ENCODE measurements at places on chromosomes 12 and 14.

GRCh38 chr12:122421187-122421820 is 1.2 kb downstream of the CLIP1 start:
- DNase-seq = no peak

- DNase-seq = no peak
Observed at GRCh38 chr14:104401785-104402184, 177.8 kb upstream of the C14orf180 start.

DNA sequence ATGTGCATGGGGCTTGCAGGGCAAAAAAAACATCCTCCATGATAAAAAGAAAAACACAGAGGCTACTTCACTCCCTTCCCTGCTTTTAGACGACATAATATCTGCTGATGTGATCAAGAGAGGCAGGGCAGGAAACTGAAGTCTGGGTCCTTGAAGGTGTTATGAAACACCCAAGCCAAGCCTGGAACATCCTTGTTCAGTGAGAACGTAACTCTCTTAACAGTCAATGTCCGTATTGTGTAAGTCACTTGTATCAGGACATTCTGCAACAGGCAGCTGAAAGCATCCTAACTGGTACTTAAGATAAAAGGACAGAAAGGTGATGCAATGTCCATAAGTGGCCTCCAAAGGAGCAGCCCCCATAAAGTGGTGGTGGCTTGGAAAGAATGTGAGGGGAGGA is 20.0 kb downstream of the KCNK10 start:
- no peak for DNase-seq

GRCh38 chr14:76375484-76375883 is 453 bp upstream of the ESRRB start:
- no peak for DNase-seq

DNA sequence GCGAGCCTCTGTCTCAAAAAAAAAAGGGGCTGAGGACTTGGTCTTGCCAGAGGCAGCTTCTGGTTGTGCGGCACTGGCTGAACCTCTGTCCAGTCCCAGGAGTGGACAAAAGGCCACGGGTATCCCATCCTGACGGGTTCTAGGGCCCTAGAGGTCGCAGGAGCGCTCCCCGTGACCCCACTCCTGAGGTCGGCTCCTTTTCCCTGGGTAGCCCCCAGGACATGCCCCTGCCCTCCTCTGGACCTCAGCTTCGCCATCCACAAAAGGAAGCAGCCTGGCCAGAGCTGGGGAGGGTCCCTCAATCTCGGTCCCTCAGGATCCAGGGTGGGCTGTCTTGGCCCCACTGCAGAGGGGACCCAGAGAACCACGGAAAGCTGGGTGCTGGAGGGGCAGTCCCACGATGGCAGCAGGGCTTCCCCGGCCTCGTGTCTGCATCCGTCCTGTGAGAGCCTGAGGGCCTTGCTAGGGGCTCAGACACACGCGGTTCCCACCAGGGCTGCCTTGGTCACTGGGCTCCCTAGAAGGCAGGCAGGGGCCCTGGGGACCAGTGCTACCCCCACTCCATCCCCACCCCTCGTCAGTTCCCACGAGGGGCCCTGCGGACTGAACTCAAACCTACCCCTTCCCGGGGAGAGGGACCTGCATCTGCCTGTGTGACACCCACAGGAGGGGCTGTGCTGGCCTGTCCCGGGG is 31.1 kb downstream of the ASCL4 start:
- DNase-seq = no peak

DNA sequence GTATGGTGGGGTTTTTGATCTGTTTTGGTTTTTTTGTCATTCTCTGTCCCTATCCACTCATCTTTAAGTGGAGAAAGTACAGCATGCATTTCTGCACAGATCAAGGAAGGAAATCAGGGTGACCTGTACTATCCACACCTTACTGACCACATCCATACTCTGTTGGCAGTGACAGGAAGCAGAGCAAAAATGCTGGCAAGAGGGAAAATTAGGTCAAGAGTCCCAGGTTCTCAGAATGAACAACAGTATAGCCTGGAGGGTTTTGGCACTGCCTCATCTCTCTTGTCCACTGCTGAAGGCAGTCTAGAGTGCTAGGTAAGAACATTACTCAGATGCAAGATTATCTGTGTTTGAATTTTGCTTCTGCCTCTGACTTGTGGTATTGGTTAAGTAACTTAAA is 70.7 kb downstream of the TAOK3 start:
- DNase-seq = no peak

DNA sequence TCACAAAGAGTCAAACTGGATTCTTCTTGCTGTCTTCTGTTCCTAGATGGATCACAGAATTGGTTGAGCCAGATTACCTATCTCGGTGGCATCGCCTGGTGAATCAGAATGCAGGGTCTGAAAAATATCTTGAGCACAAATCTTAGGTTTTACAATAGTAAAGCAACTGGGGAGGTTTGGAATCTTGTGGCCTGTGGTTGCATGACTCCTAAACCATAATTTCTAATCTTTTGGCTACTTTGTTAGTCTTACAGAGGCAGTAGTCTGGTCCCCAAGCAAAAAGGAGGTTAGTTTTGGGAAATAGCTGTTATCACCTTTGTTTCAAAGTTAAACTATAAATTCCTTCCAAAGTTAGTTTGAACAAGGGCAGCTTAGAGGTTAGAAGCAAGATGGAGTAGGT is 1488.5 kb upstream of the FLRT2 start:
- DNase-seq = no peak

DNA sequence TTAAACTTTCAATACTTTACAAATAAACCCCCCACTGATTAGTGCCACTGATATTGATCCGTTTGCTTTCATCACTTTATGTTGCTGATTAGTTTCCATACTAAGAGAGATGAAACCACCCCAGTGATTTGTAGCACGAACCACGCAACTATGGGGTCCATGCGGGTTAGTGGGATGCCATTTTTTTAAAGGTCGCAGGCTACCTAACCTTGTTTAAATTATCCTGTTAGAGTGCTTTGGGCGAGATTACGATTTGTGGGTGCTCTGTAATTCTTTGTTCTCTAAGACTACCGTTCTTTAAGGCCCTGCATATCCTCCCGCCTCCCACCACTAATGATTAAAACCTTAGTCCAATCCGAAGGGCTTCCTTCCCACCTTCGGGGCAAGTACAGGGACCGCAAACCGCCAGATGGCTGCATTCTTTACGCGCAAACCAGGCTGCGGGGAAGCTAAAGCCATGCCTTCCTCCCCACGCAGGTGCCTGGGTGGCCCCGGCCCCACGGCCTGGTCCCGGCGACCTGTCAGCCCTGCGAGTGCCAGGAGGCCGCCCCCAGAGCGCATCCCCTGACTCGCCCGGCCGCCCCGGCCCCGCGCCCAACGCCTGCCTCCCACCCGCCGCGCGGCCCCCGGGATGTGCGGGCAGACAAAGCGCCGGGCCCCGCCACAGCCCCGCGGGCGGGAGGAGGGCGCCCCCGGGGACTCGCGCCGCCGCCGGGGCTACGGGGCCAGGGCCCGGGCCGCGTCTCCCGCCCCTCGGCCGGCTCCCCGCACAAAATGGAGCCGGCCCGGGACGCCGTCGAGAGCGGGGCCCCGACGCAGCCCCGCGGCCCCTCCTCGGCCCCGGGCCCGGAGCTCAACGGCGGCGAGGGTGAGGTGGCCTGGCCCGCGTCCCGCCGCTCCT is 759 bp downstream of the NFYB start:
- DNase-seq = no peak

DNA sequence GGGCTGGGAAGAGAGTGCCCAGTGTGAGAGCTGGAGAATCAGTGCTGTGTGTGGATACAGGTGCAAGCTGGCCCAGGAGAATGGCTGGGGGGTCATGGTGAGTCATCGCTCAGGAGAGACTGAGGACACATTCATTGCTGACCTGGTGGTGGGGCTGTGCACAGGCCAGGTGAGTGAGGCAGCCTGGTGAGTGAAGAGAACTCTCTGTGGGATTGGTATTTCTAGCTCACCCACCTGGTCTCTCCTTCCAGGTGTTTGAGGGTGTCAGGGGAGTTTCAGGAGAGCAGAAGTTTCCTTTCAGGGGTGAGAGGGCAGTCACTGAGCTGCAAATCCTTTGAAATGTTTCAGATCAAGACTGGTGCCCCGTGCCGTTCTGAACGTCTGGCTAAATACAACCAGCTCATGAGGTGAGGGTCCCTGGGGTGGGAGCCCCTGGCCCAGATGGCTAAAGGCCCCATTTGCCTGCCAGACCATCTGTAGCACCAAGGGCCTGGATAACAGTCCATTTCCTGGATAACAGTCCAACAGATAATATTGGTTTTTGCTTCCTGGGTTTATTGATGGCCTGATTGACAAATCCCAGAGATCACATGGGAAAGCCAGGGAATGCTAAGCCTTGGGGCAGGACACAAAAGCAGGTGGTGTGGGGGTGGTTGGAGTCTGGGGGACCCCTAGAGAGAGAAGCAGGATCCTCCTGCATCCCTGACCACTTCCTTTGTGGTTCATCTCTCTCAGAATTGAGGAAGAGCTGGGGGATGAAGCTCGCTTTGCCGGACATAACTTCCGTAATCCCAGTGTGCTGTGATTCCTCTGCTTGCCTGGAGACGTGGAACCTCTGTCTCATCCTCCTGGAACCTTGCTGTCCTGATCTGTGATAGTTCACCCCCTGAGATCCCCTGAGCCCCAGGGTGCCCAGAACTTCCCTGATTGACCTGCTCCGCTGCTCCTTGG is 5.5 kb upstream of the ATN1 start:
- DNase-seq = no peak

- DNase-seq = no peak
Observed at GRCh38 chr12:41465526-41465925, 277.4 kb downstream of the PDZRN4 start.

- no peak for DNase-seq
Observed at GRCh38 chr12:25248732-25249131, 2.0 kb downstream of the KRAS start.

- DNase-seq = no peak
Observed at GRCh38 chr14:59356312-59356711, 108.9 kb downstream of the GPR135 start.

DNA sequence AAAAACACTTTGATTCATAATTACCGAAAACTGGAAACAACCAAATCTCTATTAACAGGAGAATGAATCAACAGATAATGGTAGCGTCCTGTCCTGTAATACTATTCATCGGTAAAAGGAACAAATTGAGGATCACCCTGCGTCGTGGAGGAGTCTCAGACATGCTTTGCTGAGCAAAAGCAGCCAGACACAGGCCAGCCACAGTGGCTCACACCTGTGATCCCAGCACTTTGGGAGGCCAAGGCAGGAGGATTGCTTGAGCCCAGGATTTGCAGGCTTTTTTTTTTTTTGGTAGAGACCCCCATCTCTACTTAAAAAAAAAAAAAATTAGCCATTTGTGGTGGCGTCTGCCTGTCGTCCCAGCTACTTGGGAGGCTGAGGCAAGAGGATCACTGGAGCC is 34.1 kb upstream of the MMP17 start:
- no peak for DNase-seq

GRCh38 chr12:25501549-25501948 is 51.5 kb downstream of the LMNTD1 start:
- DNase-seq = no peak

DNA sequence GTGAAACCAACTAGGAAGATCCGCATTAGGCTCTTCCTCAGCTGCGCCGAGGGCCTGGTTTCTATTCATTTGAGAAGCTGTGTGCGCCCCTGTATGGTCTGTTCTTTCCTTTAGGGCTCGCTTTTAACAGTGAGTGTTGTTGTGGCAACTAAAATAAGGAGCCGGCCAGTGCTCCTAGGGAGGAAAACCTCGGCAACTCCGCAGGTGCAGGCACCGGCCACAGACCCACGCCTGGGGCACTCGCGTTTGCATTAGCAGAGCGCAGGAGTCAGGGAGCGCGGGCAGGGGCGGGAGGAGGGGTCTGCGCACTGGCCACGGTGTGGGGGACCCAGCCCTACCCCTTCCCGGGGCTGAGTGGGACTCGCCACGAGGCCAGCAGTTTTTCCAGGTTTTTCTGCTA is 50.5 kb downstream of the STX2 start:
- DNase-seq = no peak

DNA sequence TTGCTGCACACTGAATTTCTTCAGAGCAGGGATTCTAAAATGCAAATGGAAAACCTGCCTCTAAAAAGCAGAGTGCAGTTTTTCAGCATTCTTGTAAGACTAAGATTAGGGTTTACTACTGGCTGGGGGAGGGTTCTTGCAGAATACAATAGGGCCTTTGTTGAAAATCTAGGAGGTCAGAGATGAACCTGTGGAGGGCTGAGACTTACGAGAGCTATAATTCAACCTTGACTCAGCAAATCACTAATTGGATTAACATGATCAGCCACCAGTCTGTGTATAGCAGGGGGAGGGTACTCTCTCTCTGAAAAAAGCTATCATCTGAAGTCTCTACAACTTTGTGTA is 92.6 kb upstream of the HIF1A start:
- no peak for DNase-seq

DNA sequence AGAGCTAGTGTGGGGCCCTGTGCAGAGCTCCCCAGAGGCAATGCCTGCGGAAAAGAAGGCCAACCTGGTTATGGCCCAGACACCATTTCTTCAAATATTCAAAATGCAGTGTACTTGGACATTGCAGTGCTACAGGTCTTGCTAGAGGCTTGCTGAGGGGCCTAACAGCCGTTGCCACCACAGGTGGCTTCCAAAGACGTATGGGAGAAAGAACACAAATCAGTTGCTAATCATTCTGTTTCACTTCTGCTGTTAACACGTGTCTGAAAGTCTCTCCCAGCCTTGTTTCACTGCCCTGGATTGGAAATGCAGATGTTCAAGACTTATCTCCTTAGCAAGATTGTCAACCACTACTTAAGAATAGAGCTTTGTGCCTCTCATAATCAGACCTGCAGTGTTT is 925.9 kb downstream of the GALC start:
- no peak for DNase-seq

DNA sequence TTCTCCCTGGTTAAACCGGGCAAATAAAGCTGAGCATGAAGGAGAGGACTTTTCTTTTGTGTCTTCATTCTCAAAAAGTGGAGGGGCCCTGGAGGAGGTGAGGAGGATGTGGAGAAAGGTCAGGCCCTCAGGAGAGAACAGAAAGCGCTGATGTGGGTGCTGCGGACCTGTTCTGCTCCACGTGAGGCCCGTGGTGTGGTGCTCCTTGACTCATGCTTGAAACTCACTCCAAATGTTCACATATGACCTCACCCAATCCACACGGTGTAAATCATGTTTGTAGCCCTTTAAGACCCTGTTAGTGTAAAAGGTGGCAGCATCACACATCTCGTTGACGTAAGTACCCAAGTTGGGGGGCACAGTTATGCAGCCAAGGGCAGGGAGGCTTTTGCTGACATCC is 126.2 kb downstream of the FOXN3 start:
- DNase-seq = no peak

DNA sequence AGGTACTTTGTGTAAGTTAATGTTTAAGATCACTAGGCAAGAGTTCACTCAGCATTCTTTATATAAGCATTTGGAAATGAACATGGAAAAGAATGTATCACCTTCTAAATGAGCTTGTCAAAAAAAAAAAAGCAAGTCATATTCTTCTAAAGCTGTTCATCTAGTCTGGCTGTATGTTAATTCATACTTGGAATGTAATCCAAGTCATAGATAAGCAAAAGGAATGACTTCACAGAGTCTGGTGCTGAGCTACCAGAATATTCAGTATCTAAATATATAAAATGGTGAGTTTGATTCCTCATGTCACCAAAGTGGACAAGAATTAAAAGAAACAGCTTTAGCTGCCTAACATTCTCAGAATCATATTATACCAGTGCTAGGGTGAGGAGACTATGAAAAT is 4.9 kb downstream of the OR6C4 start:
- DNase-seq = no peak
